ENCODE measurements at places on chromosomes 3 and 15.

- no peak for DNase-seq
Observed at GRCh38 chr15:60710656-60711055, 231.7 kb upstream of the ICE2 start.

DNA sequence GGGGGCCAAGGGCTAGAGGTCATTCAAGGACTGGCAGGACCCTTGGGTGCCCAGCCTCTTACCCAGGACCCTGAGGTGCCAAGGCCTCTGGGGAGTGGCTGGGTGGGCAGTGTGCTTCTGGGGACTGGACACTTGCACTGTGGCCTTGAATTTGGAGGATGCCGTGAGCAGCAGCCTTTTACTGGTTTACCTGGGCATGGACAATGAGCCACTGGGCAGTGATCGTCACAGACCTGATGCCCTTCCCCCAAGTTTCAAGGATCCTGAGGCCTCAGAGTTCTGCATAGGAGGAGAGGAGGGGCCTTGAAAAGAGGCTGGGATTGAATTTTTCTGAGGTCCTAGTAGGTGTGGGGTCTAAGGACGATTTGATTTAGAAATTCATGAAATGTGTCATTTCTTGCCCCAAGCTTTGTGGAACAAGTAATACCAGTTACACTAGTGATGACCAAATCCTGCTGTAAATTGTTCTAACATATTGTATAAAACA, 146.1 kb upstream of the TPM1 start:
- DNase-seq, result no peak

GRCh38 chr3:121228971-121229370, 316.8 kb downstream of the POLQ start:
- DNase-seq, result no peak

DNA sequence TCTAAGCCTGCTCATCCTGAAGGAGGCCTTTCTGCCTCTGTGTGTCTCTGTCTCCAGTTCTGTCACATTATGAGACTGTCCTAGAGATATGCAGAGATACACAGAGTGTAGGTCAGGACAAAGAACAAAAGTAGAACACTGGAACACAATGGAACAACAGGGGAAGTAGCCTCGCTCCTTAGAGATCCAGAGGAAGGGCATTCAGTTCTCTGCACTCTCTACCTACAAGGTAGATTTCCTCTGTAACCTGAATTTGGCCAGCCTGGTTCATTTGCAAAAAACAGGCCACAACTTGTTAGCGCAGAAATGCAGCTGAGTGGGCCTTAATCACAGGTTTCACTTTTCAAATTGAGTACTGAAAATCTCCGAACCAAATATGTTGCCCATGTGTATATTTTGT, 19.4 kb downstream of the NEK10 start:
- no peak for DNase-seq
